Muscle of arm (tissue), 14 donors: ENCODE measurements at places on chromosomes 7 and 10. TPM values are rescaled to one million over a fixed set of nuclear protein-coding genes. Genes with fewer than 3 reads are reported as not detected.

GRCh38 chr7:44145479-44145968 is 4.4 kb upstream of the MYL7 start:
- DNase-seq, result no peak

DNA sequence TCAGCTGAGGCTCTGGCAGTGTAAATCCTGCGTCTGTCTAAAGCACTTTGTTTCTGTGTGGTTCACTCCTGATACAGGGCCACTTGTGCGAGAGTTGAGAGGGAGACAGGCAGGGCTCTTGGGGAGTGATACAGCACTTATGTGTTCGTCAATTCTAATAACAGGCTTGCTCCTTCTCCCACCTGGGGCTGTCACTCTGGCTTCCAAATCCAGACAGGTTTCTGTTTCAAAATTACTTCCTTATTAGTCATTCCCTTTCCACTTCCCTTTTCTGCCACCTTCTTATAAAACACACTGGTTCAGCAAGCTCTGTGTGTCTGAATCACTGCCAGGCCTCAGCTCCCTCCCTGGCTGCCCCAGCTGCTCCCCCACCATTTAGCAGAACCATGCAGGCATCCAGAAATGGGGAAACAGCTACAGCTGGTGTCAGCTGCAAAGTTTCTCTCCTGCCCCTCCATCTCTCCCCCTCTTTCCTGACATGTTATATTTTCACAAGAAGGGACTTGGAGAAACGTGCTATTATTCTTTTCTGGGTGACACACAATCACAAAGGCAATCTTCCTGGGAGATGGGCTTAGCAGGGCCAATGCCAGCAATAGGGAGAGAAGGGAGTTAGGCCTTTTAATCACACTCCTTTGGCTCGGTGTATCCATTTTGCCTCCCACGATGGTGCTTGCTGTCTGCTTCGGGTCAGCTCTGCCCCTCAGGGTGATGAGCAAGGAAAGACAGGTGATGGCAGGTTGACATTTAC is 58.4 kb upstream of the ZNRF2 start:
- DNase-seq, result peak; percentile 61

DNA sequence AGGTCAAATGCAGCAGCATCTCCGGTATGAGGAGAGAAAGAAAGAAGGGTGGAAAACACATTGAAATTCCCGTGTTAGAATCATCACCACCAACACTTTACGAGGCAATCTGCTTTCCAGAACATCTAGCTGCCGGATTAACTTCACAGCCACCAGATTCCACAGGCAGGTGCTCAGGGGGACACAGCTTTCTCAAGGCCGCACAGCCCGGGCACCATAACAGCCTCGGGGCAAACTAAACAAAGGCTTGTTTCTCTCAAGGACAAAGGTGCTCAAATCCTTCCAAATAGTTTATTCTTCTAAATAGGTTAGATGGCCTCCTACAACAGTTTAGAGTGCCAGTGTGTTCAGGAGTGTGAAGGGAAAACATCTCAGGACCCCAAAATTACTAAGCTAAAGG is 156.3 kb downstream of the DIP2C start:
- no peak for DNase-seq

- no peak for DNase-seq
Measured at GRCh38 chr7:40870108-40870507, 735.3 kb downstream of the SUGCT start.

DNA sequence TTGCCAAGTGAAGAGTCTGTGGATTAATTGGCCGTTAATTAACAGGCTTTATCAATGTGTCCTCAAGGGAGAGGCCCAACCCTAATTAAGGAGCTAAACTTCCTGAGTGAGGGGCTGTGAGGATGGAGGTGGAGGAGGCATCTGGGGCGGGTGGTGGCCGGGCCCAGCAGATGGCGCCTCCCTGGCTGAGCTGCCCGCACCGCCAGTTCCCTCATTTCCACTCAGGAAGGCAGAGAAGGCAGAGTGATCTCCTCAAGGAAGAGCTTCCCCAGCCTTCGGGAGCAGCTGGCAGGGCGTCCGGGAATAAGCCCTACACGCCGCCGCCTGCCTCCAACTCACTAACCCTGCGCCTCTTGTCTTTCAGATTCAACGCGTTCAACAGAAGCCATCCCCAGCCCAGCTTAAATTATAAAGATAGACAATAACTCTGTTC is 112.2 kb downstream of the CYTH3 start:
- peak; percentile 62 for DNase-seq

GRCh38 chr7:115009139-115009538 is 87.2 kb downstream of the MDFIC start:
- DNase-seq, result no peak

DNA sequence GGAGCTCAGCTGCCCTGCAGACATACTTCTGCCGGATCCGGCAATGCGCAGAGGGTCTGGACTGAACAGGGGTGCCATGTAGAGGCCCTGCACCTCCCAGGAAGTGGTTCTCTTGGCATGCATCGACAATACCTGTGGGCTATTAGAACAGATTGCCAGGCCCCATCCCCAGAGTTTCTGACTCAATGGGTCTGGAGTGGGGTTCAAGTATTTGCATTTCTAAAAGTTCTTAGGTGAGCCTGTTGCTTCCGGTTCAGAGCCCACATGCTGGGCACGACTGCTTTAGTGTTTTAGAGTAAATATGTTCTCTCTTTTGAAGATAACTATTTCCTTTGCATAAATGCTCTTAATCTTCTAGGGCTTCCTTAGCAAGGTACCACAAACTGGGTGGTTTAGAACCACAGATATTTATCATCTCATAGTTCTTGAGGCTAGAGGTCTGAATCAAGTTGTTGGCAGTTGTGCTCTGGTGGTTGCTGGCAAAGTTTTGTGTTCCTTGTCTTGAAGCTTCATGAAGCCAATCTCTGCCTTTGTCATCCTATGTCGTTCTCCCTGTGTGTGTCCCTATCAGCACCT is 435.5 kb downstream of the TCERG1L start:
- DNase-seq, result no peak

DNA sequence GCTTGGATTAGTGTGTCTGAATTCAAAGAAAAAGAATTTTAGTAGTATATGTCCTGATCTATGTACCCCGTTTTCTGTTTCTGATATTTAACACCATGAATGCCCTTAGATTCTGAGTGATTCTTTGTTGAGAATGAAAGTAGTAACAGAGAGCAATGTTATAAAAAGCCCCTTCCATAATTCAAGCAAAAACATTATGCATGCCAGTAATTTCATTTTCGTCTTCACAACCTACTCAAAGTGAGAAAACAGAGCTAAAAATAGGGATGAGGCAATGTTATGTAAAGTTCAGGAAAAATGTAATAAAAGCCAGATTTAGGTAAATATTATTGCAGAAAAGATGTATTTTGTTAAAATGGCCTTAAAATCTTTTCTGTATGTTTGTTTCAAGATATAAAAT is 28.1 kb downstream of the PTPRZ1 start:
- no peak for DNase-seq

- no peak for DNase-seq
Measured at GRCh38 chr7:149733131-149733923, 40.1 kb downstream of the ZNF467 start.

DNA sequence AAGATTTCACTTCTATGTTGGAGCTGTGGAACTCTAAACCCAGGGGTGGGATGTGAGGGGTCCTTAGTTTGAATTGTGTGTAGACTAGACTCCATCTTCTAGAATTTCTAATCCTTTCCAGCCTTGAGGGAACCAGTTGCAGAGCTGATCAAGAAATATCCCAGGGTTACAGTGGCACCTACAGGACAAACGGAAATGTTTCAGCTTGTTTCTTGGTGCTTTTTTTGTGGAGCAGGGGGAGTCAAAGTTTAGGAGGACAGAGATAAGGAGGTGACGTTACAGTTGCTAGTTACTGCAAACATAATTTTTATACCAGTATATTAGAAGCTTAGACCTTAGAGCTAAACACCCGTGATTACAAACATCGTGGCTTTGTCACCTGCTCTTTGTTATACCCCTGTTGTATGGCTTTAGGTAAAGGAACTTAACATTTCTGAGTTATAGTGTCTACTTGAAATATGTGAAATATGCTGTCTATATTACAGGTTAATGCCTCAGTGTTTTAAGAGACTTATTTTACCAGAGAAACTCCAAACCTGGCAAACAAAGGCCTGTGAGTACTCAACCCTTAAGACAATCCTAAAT is 84.5 kb upstream of the DYNC1I1 start:
- peak; percentile 22 for DNase-seq

DNA sequence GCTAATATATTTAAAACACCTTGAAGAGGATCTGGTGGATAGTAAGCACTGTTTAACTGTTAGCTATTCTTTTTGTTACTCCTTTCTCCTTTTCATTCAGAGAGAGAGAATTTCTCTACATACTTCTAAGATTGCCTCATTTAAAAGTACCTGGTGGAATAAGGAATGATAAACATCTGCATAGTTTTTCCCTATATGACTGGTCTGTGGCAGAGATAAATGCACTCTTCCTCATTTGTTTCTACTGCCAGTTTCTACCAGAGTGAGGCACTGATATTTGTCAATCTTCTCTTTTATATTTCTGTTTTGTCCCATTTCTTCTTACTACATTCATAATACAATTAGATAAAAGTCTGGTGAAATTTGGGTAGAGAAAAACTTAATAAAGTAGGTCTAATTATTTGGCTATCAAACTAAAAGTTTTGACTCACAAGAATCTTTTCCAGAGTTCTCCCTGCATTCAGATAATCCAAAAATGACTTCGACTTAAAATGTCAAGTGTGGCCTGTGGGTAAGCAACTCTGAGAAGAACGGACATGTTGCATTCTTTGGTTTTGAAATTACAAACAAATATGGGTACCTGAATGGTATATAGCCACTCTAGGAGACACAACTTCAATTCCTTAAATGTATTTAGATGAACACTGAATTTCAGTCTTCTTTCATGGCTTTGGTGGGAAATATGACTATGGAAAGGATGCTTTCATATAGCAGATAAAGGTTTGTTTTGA is 38.8 kb downstream of the RNLS start:
- DNase-seq, result no peak

DNA sequence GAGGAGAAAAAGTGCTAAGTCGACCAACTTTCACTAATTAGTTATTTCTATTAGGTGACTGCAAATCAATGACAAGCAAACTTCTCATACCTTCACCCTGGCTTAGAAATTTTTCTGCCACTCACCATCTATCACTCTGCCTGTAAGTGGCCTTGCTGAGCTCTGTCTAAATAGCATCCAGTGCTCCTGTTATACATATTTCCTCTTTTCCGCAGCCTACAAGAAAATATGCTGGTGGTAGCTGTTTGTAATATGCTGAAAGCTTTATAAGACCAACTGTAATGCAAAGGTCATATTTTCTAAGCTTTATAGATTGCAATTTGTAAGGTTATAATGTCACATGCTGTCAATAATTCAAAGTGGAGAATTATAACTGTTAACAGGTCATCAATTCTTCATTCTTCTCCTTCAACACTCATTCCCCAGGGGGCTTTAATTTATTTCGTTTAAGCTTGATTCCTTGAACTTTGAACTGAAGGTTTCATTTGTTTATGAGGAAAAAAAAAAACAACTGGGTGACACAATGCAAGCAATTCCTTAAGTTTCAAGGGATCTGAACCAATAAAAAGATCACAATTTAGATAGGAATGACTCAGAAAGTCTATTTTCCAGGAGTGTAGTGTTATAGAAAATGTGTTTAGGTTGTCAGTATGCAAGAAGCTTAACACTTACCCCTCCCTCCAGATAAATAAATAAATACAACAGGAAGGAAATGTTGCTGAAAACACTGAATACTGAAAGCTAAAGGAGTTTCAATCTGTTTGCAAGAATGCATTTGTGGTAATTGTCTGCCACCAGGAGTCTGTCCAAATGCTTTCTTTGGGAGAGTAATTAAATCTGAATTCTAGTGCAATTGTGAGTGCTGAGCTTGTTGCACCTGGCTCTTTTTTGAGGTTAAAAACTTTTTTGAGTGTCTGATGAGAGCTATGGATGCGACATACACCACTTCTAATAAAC is 183.7 kb downstream of the SORCS1 start:
- no peak for DNase-seq

GRCh38 chr7:108576116-108576515 is 6.4 kb downstream of the DNAJB9 start:
- no peak for DNase-seq

DNA sequence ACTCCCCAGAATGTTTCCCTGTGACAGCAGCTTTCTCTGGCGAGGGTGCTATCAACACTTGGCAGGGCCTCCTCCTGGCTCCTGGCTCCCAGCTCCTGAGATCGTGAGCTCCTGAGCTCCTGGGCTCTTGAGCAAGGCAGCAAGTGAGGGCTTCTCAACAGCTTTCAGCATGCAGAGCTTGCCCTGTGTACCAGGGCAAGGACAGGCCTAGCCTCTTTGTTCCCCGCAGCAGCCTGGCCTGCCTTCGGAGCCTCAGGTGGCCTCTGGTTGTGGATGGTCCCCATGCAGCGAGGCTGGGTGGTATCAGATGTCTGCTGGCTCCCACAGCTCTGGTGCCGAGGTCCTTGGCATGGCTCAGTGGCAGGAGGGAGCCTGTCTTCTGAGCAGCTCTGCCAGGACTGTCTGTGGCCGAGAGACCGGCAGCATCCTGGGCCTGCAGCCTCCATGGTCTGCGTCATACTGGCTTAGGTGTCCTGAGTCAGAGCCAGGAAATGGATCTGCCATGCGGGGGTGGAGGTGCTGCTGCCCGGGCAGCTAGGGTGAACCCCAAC is 44.2 kb downstream of the ZMIZ1 start:
- no peak for DNase-seq

DNA sequence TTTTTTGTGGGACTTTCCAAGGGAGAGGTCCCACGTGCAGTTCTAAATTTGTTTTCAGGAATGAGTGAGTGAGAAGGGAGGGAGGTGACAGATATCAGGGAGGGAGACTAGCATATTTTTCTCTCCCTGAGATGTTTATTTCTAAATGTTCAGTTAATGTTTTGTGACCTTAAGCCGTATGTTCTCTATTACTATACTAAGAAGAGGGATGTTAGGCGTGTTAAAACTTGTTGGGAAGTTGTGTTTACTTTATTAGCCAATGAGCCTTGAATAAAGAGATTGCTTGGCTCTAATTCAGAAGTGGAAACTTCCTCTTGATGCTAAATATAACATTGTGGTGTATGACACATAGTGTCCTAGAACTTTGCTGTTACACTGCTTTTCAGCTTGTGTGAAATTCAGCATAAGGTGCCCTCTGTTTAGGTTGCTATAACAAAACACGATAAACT is 37.3 kb downstream of the DNAH11 start:
- no peak for DNase-seq

DNA sequence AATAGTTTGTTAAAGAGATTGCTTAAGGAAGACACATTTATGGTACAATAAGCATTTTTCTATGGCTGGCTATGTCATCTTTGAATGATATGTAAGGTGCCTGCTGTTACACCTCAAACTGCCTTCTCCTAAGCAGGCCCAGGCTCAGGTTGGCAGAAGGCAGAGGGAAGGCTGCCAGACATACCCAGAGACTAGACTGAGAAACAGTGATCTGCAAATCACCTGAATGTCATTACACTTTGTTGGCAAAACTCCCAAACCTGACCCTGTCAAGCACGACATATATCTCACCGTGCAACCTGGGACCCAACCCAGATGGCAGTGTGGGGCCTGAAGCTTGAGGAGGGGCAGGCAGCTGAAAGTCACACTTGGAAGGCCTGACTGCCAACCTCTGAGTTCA is 136.6 kb upstream of the TARP start:
- no peak for DNase-seq

DKK1 gene
- not detected for polyA plus RNA-seq

PTPN12 gene
- 62.0 TPM for polyA plus RNA-seq
